ENCODE measurements at places on chromosomes 7 and 10. TPM values are rescaled to one million over a fixed set of nuclear protein-coding genes. Genes with fewer than 3 reads are reported as not detected.

GSTO2 gene
- 2.3 TPM for total RNA-seq

SUN3 gene
- not detected for total RNA-seq

OR2A5 gene
- total RNA-seq, result not detected

WDFY4 gene
- total RNA-seq, result 0.94 TPM

SPDYE6 gene
- total RNA-seq, result not detected

TACC2 gene
- 105 TPM for total RNA-seq

SFTPA1 gene
- not detected for total RNA-seq

SH3PXD2A gene
- total RNA-seq, result 16.8 TPM

- no peaks in the 10 kb centered on the region for H3K36me3 ChIP-seq
- peaks cover 82% of the 10 kb centered on the region for H3K4me1 ChIP-seq
- H3K4me3 ChIP-seq, result peak overlapping the region; percentile 9
- H3K27me3 ChIP-seq, result no peaks in the 10 kb centered on the region
Observed at GRCh38 chr10:69335063-69335587, 56.8 kb downstream of the HK1 start.

GRCh38 chr10:128852449-128852848, 614.6 kb upstream of the MGMT start:
- no peak for DNase-seq
- H3K36me3 ChIP-seq, result no peaks in the 10 kb centered on the region
- H3K4me1 ChIP-seq, result peaks cover 27% of the 10 kb centered on the region
- no peaks in the 10 kb centered on the region for H3K27me3 ChIP-seq
- H3K27ac ChIP-seq, result peak overlapping the region; percentile 69

GRCh38 chr7:47202146-47202783, 379.6 kb downstream of the TNS3 start:
- H3K4me1 ChIP-seq, result no peaks in the 10 kb centered on the region
- DNase-seq, result no peak
- no peaks in the 10 kb centered on the region for H3K36me3 ChIP-seq
- H3K4me3 ChIP-seq, result no peak overlapping the region
- H3K27ac ChIP-seq, result no peak overlapping the region

GRCh38 chr7:3117488-3118231, 74.0 kb upstream of the CARD11 start:
- no peaks in the 10 kb centered on the region for H3K27me3 ChIP-seq
- no peak overlapping the region for H3K4me3 ChIP-seq
- H3K27ac ChIP-seq, result no peak overlapping the region
- H3K4me1 ChIP-seq, result no peaks in the 10 kb centered on the region

- no peaks in the 10 kb centered on the region for H3K27me3 ChIP-seq
- H3K27ac ChIP-seq, result no peak overlapping the region
- peaks cover 3% of the 10 kb centered on the region for H3K4me1 ChIP-seq
- no peak for DNase-seq
- H3K4me3 ChIP-seq, result no peak overlapping the region
- H3K36me3 ChIP-seq, result no peaks in the 10 kb centered on the region
Observed at GRCh38 chr10:22599636-22600228, 114.6 kb downstream of the PIP4K2A start.

DNA sequence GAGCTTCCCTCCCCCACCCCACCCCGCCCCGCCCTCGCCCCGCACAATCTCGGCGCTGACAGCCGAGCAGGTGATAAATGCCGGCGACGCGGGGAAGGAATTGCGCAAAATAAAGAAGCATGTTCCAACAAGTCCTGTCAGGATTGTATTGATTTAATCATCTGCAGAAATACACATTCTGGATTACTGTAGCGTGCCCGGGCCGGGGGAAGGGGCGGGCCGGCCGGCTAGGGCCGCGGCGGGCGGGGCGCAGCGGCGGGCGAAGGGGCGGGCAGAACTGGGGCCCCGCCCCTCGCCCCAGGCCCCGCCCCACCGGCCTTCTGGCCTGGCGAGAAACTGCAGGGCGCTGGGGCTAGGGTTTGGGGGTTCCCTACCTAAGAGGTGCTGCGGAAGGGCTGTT, 88.9 kb upstream of the PAX2 start:
- no peak overlapping the region for H3K27ac ChIP-seq
- H3K4me3 ChIP-seq, result no peak overlapping the region
- no peaks in the 10 kb centered on the region for H3K36me3 ChIP-seq
- H3K4me1 ChIP-seq, result no peaks in the 10 kb centered on the region

DNA sequence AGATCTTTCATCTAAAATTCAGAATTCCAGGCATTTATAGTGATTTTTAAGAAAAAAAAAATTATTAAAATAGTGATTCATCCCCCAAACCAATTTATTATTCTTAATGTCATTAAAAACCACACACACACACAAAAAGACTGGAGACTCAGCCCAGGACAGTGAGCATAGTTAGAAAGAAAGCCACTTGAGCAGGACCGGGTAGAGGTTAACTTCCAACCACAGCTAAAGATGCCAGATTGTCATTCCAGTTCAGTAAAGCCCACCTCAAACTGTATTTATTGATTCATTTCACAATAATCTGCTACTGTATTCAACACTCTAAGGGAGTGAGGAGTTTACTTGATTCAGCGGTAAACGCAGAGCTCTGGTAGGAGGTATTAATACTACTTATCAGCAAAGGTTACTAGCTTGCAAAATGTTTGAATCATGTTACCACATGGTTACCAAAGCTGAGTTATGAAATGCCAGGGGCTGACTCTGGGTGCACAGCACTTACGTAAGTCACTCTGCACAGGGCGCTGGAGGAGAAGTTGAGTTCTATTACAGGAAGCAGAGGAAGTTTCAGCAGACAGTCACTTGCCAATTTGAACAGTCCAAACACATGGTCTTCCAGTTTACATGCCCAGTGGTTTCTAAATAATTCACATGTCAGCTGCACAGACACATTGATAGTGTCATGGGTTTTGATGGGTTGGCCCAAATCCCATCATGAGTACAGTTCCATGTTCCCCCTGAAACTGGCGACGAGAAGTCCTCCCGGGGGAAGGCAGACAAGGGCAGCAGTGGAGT, 64.6 kb downstream of the KLF6 start:
- H3K36me3 ChIP-seq, result no peaks in the 10 kb centered on the region
- H3K27ac ChIP-seq, result peak overlapping the region; percentile 59
- H3K27me3 ChIP-seq, result no peaks in the 10 kb centered on the region
- peaks cover 5% of the 10 kb centered on the region for H3K4me1 ChIP-seq
- peak; percentile 84 for DNase-seq
- no peak overlapping the region for H3K4me3 ChIP-seq

DNA sequence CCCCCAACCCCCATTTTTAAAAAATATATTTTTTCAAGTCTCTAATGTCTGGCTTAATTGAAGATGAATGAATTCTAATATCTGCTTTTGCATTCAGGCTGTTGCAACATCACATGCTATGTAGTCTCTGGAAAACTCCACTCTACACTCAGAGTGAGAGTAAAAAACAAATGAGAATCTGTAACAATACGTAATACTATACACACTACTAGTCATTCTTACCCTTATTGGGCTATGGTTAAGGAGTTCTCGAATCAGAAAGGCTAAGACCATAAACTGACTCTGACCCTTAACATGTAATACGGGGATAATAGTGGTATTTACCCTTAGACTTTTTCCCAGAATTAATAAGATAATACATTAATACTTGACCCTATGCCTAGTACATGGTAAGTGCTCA, 42.9 kb upstream of the TMEM168 start:
- H3K4me1 ChIP-seq, result no peaks in the 10 kb centered on the region
- DNase-seq, result no peak
- peaks cover 25% of the 10 kb centered on the region for H3K36me3 ChIP-seq
- no peak overlapping the region for H3K4me3 ChIP-seq
- H3K27ac ChIP-seq, result no peak overlapping the region
- H3K27me3 ChIP-seq, result no peaks in the 10 kb centered on the region

DNA sequence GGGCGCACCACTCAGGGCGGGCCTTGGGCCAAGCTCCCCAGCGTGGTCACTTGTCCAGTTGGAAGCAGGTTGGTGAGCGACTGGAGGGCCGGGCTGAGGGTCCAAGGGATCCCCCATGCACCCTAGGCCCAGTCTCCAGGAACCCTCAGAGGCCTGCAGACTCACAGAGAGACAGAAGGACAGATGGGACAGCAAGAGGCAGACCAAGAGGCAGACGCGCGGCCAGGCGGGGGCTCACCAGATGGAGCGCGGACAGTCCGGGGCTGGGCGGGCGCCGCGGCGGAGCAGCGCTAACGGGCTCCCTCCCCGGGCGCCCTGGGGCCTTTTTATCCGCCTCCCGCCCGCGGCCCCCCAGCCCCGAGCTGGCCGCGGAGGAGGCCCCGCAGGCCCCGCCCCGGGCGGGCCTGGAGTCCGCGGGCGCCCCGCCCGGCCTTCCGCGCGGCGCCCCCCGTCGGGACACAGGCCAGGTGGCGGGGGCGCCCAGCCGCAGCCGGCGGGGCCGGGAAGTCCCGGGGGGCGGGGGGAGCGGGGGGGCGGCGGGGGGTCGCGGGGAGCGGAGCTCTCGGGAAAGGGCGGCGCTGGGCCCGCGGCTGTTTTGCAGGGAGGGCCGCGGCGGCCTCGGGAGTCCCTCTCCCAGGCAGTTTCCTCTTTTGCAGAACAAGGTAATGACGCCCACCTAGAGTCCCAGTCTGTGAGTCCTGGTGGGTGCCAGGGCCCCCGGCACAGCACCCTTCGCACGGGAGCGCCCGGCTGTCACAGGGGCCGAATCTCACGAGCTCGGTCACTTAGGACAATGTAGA, at the start of gene LOXL4:
Gene LOXL4, minus strand, starts transcription at position 301 of the 800 bp plus-strand sequence. CDS start 5,175 bp downstream, outside the sequence.
- peak; percentile 42 for DNase-seq
- H3K27me3 ChIP-seq, result no peaks in the 10 kb centered on the region
- H3K4me1 ChIP-seq, result peaks cover 36% of the 10 kb centered on the region
- peak within 1 kb of the TSS; percentile 51 for H3K4me3 ChIP-seq
- peak within 1 kb of the TSS; percentile 78 for H3K27ac ChIP-seq

GRCh38 chr7:106523482-106523881, 137.5 kb downstream of the CCDC71L start:
- no peaks in the 10 kb centered on the region for H3K4me1 ChIP-seq
- no peak overlapping the region for H3K4me3 ChIP-seq
- no peak overlapping the region for H3K27ac ChIP-seq
- DNase-seq, result no peak
- no peaks in the 10 kb centered on the region for H3K36me3 ChIP-seq

DNA sequence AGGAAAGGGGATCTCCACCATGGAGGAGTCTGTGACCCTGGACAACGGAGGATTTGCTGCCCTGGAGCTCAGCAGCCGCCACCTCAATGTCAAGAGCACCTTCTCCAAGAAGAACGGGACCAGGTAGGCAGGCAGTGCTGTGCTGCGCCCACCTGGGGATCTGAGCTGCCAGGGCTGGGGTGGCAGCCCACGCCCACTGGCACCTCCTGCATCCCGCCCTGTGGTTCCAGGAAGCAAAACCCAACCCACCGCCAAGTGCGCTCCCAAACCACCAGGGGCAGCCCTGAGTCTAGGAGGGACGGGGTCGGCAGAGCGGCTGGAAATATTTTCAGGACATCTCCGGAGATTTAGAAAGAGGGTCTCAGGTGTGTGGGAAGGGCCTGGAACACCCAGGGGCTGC, 440.3 kb upstream of the FOXK1 start:
- DNase-seq, result no peak
- no peak overlapping the region for H3K4me3 ChIP-seq
- no peaks in the 10 kb centered on the region for H3K4me1 ChIP-seq
- H3K27me3 ChIP-seq, result no peaks in the 10 kb centered on the region

DNA sequence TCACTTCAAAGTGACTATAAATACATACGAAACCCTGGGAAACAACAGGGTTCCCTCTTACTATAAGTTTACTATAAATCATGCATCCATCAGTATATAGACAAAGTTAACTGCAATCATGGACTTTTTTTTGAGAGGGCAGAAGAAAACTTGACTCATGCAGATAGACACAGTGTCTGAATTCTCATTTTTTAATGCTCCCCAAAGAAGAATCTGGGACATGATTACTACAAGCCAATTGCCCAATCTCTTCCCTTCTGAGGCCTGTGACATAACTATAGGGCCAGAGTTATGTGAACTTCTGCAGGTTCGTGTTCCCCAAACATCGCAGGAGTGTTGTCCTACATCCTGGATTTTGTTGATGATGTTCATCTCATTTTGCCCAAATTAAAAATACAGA, 376.5 kb downstream of the KCNMA1 start:
- H3K27me3 ChIP-seq, result no peaks in the 10 kb centered on the region
- no peak for DNase-seq
- H3K27ac ChIP-seq, result no peak overlapping the region
- H3K36me3 ChIP-seq, result no peaks in the 10 kb centered on the region
- H3K4me3 ChIP-seq, result no peak overlapping the region
- peaks cover 7% of the 10 kb centered on the region for H3K4me1 ChIP-seq

- DNase-seq, result no peak
- no peaks in the 10 kb centered on the region for H3K4me1 ChIP-seq
- no peaks in the 10 kb centered on the region for H3K27me3 ChIP-seq
- H3K36me3 ChIP-seq, result no peaks in the 10 kb centered on the region
- no peak overlapping the region for H3K4me3 ChIP-seq
Observed at GRCh38 chr10:127374901-127375300, 174.2 kb upstream of the NPS start.

DNA sequence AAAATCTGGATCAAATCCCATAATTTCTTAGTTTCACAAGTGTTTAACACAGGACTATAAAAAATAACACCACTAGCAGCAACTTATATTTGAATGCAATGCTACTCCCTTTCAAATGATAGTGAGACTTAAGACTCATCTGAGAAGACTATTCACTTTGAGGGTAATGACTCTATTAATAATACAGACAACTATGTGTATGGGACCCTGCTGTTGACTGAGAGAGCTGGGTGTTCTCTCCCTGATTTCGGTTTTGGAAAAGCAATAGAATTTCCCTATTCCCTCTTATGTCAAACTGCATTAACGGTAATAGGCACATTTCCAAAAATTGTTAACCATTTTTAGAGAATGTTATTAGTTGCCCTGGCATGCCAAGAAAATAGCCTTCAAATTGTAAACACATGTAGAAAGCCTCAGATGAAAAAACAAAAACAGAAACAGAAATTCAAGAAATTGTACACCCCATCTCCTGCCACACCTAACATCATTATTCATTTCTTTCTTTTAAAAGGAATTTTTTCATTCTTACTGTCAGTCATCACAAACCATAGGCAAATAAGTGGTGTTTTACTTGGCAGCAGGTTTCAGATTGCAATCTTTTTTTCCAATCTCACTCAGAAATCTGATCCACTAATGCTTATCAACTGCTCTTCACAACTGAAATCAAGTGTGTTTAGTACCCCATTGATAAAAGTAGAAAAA, 153.7 kb downstream of the TFPI2 start:
- no peak overlapping the region for H3K27ac ChIP-seq
- DNase-seq, result no peak
- no peaks in the 10 kb centered on the region for H3K36me3 ChIP-seq
- H3K4me1 ChIP-seq, result no peaks in the 10 kb centered on the region

DNA sequence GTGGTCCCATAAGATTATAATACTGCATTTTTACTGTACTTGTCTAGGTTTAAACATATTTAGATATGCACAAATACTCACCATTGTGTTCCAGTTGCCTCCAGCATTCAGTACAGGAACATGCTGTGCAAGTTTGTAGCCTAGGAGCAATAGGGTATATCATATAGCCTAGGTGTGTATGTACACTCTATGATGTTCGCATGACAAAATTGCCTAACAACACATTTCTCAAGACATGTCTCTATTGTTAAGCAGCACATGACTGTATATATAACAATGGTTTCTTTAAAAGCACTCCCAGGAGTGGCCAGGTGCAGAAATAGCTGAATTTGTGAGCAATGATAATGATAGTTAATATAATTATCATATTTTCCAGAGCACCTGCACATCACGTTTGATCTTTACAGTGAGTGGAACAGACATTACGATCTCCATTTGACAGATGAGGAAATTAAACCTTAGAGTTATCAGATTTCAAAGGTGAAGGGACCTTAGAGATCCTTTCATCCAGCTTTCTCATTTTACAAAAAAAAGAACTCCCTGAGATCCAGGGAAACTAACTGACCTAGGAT, 99.2 kb upstream of the PDCD4 start:
- H3K4me3 ChIP-seq, result no peak overlapping the region
- H3K4me1 ChIP-seq, result peaks cover 34% of the 10 kb centered on the region
- no peaks in the 10 kb centered on the region for H3K27me3 ChIP-seq

GRCh38 chr10:87845624-87845998, 17.7 kb downstream of the KLLN start:
- H3K27ac ChIP-seq, result no peak overlapping the region
- no peaks in the 10 kb centered on the region for H3K27me3 ChIP-seq
- no peaks in the 10 kb centered on the region for H3K36me3 ChIP-seq
